ENCODE measurements at places on chromosomes 7 and 10. TPM values are rescaled to one million over a fixed set of nuclear protein-coding genes. Genes with fewer than 3 reads are reported as not detected.

- H3K4me3 ChIP-seq = no peak overlapping the region
- H3K36me3 ChIP-seq = no peaks in the 10 kb centered on the region
- no peak overlapping the region for H3K27ac ChIP-seq
- peaks cover 86% of the 10 kb centered on the region for H3K27me3 ChIP-seq
- H3K4me1 ChIP-seq = peaks cover 14% of the 10 kb centered on the region
Observed at GRCh38 chr7:29192811-29193210, 1.8 kb upstream of the CHN2 start.

GRCh38 chr7:151856098-151856497, 20.8 kb downstream of the PRKAG2 start:
- no peak overlapping the region for H3K4me3 ChIP-seq
- H3K27me3 ChIP-seq = no peaks in the 10 kb centered on the region
- no peak overlapping the region for H3K27ac ChIP-seq

The PPP1R3A gene
- total RNA-seq = not detected

GRCh38 chr7:23232966-23233365, 13.6 kb upstream of the GPNMB start:
- H3K36me3 ChIP-seq = no peaks in the 10 kb centered on the region
- peaks cover 6% of the 10 kb centered on the region for H3K4me1 ChIP-seq
- no peaks in the 10 kb centered on the region for H3K27me3 ChIP-seq
- H3K27ac ChIP-seq = no peak overlapping the region
- H3K4me3 ChIP-seq = no peak overlapping the region

DNA sequence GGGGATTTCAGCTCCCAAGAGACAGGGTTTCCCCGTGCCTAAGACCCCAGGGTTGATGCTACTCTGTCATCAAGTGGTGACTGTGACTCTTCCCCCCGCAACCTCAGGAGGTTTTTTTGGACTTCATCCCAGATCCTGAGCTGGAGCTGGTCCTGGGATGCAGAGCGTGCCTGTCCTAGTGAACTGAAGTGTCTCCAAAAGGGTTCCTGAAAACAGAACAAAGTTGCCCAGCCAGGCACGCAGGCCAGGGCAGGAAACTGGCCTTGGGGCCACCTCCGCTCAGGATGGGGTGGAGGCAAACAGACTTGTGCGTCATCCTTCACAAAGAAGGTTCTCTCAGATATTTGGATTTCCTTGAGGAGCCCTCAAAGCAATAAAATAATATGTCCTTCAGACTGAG, 118.9 kb downstream of the ITIH5 start:
- H3K36me3 ChIP-seq = no peaks in the 10 kb centered on the region
- no peak overlapping the region for H3K27ac ChIP-seq
- H3K4me1 ChIP-seq = peaks cover 10% of the 10 kb centered on the region
